ENCODE measurements at places on chromosomes 7 and 10.

- DNase-seq = no peak
Observed at GRCh38 chr7:80105701-80106408, 28.8 kb upstream of the GNAI1 start.

GRCh38 chr7:103944230-103944900, 45.1 kb downstream of the RELN start:
- no peak for DNase-seq

DNA sequence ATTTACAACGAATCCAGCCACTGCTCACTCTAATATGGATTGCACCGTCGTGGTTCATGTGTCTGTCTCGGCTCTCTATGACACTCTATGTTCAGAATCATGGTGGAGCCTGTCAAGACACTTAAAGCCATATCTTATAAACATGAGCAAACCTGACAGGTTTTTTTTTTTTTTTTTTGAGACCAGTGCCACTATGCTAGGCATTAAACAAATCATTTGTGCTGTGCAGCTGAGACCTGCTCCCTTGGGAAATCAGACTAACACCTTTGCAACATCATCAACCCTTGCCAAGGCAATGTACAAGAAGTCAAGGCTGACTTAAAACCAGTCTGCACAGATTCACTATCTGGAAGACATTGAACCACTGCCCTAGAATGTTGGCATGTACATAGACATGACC, 181.2 kb upstream of the ANK3 start:
- DNase-seq = no peak

DNA sequence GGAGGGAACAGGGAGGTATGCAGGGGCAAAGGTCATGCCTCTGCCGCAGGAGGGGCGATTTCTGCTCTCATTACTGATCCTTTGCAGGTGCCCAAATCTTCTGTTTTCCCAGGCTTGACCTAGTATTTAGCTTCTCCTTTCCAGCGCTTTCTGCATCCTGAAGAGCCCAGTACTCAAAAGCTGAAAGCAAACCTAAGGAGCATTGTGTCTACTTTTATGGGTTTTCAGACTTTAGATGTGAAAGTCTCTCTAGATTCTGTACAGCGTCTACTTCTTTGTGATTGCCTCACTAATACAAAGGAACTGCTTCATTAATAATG, 560 bp downstream of the GBF1 start:
- DNase-seq = no peak

DNA sequence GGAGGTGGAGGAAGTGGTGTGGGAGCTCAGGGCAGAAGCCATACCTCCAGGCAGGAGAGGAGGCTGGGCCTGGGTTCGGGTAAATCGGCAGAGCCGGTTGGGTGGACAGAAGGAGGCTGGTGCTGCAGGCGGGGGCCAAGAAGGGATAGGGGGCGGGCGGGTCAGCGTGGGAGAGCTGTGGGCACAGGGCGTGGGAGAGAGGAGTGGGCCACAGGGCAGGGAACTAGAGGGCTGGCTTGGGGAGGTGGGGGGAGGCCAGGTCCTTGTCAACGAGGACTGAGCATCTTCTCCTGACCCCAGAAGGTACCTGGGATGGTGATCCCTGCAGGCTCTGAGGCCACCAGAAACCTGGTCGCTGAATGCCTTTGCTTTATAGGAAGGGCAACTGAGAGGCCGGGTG, 11.9 kb downstream of the LAT2 start:
- no peak for DNase-seq

GRCh38 chr10:43108951-43109350, 29.3 kb upstream of the CSGALNACT2 start:
- no peak for DNase-seq

DNA sequence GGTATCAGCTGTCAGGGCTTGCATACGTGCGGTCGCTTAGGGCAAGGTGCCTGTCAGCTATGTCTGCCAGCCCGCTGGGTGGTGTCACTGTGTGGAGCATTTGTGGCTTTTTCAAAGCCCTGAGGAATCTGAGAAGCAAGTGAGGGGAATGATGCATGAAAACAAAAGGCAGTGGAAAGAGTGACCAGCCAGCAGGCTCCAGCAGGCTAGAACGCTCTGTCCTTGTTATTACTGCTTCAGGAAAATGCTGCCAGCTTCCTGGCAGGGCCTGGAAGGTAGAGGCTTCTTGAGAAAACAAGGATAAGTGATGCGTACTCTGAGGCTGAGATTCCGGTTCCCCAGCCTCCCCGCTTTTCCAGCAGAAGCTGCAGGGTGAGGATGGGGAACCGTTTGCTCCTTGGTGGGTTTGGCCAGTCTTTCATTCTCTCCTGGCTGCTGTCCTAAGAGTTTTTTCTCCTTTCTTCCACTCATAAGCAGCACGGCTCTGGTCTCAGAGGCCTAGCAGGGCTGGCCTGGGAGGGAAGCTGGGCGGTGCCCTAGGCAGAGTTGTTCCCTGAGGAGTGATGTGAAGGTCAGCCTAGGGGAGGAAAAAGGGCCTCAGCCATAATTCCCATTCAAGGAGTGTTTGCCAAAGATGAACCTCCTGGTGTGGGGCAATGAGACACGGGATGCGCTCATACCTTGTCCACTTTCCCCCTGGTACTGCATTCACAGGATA, 42.8 kb upstream of the MKLN1 start:
- no peak for DNase-seq

DNA sequence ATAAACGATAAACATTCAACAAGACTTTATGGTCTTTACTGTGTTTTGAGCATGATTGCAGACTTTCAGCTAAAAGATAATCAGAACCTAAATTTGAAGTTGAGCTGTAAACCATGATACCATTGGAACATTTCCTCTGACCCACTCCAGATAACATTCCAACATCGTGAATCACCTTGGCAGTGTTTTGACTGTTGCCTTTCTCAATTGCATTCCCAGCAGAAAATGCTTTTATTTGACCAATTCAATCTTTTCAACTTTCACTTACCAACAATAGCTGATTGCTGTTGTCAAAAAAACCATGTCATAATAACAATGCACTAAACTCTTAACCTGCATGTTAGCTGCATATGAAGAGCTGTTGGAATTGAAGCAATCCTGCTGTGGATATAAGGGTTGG, 165.5 kb downstream of the MDFIC start:
- DNase-seq = no peak

DNA sequence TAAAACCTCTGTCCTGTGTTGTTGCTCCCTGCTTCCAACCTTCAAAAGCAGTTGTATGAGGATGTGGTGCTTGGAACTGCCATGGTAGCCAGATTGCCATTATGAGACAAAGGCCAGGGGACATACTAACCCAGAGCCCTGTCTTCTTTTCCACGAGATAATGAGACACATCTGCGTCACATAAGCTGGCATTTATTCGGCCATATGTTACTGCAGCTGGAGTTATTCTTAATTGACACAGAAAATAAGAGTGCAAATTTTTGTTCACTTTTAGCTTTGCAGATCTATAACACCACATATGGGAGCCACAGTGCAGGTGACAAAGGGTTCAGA, 15.5 kb upstream of the PDLIM1 start:
- no peak for DNase-seq

GRCh38 chr7:30165590-30165989, 30.8 kb downstream of the MTURN start:
- DNase-seq = no peak

GRCh38 chr10:5813341-5814109, at the start of gene GDI2:
Gene GDI2, minus strand, starts transcription at chr10:5813434. Its CDS starts 176 bp downstream, at chr10:5813258.
- DNase-seq = peak; percentile 98

DNA sequence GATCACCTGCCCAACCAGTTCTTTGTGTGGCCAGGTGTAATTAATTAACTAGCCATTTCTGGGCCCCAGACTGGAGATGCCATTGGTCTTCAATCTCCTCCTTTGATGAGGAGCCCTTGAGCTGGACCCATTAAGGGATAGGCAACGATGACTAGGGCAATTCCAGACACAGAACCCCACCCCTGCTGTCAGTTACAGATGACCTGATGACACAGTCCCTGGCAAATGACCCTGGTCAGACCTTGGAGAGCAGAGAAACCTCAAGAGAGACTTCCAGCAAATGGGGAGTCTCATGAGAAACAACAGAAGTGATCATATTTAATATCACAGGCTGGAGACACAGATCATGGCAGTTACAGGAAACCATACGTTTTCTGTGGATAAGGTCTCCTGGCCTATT, 101.8 kb upstream of the TCF7L2 start:
- no peak for DNase-seq

DNA sequence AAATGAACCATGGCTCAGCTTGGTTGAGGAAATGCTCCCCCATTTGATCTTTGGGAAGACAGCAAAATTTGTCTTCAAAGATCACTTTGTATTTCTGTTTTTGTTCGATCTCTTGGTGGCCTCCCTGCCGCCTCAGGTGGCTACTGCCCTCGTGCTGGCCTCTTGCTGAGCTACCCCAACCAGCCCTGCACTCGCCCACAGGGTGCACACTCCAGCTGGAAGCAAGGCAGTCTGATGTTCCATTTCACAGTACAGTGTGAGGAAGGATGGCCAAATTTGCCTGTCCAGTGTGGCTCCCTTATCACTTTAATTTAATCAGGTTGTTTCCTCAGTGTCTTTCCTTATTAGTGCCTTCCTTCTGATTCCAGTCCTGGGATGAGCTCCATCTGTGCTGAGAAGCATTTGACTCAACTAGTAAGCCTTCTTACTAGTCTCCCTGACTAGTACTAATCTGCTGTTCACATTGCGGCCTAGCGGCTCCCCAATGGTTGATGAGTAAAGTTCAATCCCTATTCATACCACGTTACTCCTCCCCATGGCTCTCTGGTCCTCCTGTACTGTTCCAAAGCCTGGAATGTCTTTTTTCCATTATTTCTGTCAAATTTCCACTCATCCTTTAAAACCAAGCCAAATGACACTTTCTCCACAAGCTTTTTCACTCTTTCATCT, 8.2 kb downstream of the MYOF start:
- DNase-seq = no peak

- DNase-seq = no peak
Observed at GRCh38 chr7:8109196-8110022, 140.8 kb downstream of the GLCCI1 start.

DNA sequence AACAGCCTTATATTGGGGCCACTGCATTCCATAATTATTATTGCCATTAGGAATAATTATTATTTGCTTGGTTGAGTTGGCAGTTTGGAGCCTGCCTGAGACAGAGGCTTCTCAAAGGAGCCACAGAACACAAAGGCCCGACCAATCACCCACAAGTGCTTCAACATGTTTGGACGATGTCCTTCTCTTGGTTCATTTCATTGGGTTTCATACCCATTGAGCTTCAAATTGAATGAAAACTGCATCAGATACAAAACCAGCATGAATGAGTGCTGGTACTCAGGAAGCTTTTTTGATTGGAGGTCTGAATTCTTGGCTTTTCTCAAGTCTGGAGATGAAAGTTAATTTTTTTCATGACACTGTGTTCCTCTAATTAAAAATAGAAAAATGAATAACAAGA, 168.3 kb downstream of the CREB5 start:
- no peak for DNase-seq

- no peak for DNase-seq
Observed at GRCh38 chr7:25735674-25736242, 416.2 kb upstream of the NFE2L3 start.

DNA sequence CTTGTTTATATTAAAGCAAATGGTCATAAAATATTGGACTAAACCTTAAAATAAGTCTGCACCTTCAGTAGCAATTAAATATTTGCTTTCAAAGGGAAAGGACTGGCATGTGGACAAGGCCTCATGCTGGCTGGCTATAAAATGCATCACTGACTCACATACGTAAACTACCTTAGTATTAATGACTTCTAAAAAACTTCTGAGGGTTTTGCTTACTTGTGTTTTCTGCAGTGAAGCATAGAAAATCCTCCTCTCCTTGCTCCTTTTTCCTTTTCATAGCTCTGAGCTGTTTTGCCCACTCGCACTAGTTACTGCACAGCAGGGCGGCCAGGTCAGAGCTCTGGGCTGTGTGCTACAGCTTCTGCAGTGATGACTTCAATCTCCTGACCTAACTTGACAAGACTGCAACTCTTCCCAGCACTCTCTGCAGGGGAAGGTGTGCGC, 82.3 kb downstream of the CUL2 start:
- DNase-seq = no peak

- DNase-seq = peak; percentile 16
Observed at GRCh38 chr10:86169506-86170254, 196.9 kb downstream of the GRID1 start.

GRCh38 chr7:67571026-67571545, 574.5 kb downstream of the TYW1 start:
- no peak for DNase-seq

DNA sequence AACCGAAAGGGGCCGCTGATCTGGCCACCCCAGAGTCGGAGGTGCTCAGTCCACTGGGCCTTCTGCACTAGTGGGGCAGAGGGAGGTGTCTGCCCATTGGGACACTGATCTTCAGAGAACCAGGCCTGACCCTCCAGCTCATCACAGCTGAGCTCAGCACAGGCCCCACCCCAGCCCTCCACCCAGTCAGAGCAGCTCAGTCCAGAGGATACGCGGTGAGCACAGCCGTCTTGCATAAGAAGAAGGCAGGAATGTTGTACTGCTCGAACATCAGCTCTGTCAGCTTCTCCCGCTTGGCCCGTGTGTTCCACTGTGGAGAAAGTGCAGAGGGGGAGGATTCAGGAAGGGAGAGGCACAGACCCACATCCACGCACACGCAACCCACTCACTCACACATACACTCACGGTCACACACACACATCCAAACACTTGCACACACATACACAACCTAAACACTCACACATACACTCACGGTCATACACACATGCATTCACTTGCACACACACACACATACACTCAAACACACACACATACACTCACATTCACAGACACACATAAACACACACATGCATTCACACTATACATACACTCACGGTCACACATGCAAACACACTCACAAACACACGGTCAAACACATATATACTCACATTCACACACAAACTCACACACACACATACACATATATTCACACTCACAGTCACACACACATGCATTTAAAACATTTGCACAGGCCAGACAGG, 6.3 kb downstream of the ACTL6B start:
- no peak for DNase-seq

- no peak for DNase-seq
Observed at GRCh38 chr10:70575486-70575873, 27.1 kb downstream of the PRF1 start.

GRCh38 chr10:121975295-121976086, 474 bp upstream of the NSMCE4A start:
- DNase-seq = no peak

GRCh38 chr10:18414061-18414460, 237.3 kb downstream of the NSUN6 start:
- no peak for DNase-seq

DNA sequence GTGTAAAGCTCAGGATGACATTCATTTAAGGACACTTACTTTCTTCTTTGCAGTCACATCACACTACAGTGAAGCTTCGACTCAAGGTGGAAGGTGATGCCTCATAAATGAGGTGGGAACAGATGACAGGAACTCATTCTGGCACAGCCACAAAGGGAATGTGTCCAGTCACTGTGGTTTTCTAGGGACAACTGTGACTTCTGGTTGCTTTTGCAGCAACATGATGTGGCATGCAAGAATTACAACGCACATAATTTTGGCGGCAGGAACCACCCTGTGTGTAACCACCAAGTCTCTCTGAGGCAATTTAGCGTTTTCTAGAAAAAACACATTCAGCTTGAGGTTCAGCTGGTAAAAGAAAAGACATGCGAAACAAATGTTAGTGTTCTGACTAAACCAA, 32.0 kb upstream of the FERD3L start:
- DNase-seq = no peak
